ENCODE measurements at places on chromosomes 1 and 21. TPM values are rescaled to one million over a fixed set of nuclear protein-coding genes. Genes with fewer than 3 reads are reported as not detected.

Gene TM2D1
- total RNA-seq, result 95.3 TPM

Gene MARK1
- 9.3 TPM for total RNA-seq

Gene NTMT2
- total RNA-seq, result not detected

Gene PLXNA2
- 42.5 TPM for total RNA-seq

Gene PTPN22
- total RNA-seq, result 0.92 TPM

Gene KCNA3
- total RNA-seq, result 0.72 TPM

Gene GBP4
- 4.1 TPM for total RNA-seq

Gene IL19
- not detected for total RNA-seq

Gene FCER1A
- total RNA-seq, result 3.4 TPM

Gene PDZK1
- total RNA-seq, result not detected

Gene RORC
- total RNA-seq, result 13.7 TPM
